ENCODE measurements at places on chromosomes 16 and 17. TPM values are rescaled to one million over a fixed set of nuclear protein-coding genes. Genes with fewer than 3 reads are reported as not detected.
A peak's percentile ranks its signal among the peaks of the same experiment; 100 is the strongest.

Gene SALL1
- total RNA-seq, result 12.8 TPM

Gene ENPP7
- not detected for total RNA-seq

Gene RNF222
- not detected for total RNA-seq

Gene SDK2
- total RNA-seq, result 6.7 TPM

DNA sequence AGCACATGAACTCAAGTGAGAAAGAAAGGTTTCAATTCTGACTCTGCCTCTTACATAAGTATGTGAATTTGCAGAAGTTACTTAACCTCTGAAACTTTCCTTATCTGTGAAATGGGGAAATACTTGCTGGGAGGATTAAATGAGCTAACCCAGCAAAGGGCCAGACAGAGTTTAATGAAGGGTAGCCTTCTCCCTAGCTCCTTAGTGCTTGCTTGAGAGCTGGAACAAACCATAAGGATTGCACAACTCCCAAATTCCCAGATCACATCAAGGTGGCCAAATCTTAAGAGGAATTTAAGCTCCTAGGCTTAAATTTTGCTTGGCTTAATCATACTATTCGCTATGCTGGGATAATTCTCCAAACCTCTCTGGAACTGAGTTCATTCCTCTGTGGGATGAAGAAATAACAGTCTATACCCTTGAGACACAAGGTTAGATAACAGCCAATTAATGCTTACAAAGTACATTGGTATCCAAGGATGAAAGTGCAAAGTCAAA, 11.8 kb upstream of the WSB1 start:
- H3K27ac ChIP-seq, result no peak overlapping the region
- no peak for DNase-seq
- H3K36me3 ChIP-seq, result no peaks in the 10 kb centered on the region
- H3K4me1 ChIP-seq, result peaks cover 2% of the 10 kb centered on the region
- no peak overlapping the region for H3K4me3 ChIP-seq

DNA sequence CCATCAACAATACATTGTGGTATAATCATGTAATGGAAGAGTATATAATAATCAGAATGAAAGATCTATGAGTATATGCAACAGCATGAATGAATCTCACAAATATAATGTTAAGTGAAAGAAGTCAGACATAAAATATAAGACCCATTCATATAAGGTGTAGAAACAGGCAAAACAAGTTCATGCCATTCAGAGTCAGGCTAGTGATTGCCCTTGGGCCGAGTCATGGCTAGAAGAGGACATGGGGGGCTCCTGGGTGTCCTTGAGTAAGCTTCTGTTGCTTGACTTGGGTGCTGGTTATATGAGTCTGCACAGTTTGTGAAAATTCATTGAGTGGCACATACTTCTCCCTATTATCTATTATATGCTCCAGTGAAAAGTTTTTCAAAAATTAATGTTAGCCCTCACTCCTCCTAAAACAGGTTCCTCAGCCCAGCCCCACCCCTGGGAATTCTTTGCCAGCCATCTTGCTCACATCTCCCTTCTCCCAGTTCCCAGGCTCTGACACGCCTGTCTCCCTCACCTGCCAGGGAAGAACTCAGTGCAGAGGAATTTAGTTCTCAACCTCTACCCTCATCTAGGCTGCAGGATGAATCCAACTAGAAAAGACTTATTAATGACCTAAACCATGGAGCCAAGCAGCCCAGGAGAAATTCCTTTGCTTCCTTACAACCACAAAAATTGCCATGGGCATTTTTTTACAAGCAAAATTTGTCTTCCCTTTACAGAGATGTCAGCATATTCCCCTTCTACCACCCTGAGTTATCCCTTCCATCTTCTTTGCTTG, 52.4 kb upstream of the NFAT5 start:
- H3K36me3 ChIP-seq, result no peaks in the 10 kb centered on the region
- no peak for DNase-seq
- H3K4me3 ChIP-seq, result no peak overlapping the region
- no peaks in the 10 kb centered on the region for H3K4me1 ChIP-seq
- H3K27ac ChIP-seq, result no peak overlapping the region

DNA sequence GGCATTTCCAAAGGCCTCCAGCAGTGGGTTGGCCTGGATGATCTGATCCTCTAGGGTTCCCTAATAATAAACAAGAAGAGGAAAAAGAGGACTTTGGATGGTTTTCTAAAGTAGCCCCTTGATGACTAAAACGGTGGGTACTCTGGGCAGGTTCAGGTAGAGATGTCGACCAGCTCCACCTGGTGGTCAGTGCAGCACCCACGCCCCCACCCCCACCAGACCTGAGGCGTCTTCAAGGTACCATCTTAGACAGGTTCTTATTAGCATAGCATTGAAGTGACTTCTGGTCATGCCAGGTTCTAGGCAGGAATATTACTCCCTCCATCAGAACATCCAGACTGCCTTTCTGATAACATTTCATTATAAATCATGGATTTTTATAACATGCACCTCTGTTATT, 15.0 kb downstream of the MYH13 start:
- H3K27ac ChIP-seq, result no peak overlapping the region
- no peak for DNase-seq
- no peaks in the 10 kb centered on the region for H3K4me1 ChIP-seq
- peaks cover 22% of the 10 kb centered on the region for H3K27me3 ChIP-seq
- H3K4me3 ChIP-seq, result no peak overlapping the region

DNA sequence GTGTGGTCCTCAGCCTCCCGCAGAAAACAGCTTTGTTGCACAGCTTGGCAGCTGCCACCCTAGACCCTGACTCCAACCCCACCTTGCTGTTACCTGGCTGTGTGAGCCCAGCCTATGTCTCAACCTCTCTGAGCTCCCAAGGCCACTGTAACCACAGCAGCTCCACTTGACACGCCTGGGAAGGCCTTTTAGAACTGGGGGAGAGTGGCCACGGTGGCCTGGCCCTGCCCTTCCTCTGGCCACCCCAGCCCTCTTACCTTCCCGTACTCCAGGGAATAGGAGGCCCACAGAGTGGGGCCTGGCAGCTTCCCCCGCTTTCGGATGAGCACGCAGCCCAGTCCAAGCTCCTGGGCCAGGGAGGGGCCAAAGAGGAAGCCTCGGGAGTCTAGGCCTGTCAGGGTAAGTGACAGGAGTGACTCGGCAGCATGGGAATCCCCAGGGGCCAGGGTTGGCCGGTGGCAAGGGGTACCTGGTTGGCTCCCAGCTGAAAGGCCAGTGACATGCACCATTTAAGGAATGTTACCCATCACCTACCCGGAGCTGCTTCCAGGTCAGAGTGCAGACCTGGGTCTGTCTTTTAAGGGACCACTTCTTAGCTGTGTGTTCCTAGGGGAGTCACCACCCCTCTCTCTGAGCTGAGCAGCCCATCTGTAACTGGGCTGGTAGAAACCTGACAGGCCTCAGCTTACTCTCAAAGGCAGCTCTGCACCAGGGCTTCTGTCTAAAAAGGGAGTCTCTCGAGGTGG, 1.4 kb downstream of the APRT start:
- DNase-seq, result no peak
- no peaks in the 10 kb centered on the region for H3K36me3 ChIP-seq
- H3K4me1 ChIP-seq, result peaks cover 4% of the 10 kb centered on the region
- H3K27ac ChIP-seq, result peak overlapping the region; percentile 81
- H3K27me3 ChIP-seq, result no peaks in the 10 kb centered on the region
- H3K4me3 ChIP-seq, result peak overlapping the region; percentile 85

GRCh38 chr16:9300252-9300651, 208.8 kb downstream of the HAPSTR1 start:
- H3K4me1 ChIP-seq, result peaks cover 12% of the 10 kb centered on the region
- H3K27ac ChIP-seq, result no peak overlapping the region

DNA sequence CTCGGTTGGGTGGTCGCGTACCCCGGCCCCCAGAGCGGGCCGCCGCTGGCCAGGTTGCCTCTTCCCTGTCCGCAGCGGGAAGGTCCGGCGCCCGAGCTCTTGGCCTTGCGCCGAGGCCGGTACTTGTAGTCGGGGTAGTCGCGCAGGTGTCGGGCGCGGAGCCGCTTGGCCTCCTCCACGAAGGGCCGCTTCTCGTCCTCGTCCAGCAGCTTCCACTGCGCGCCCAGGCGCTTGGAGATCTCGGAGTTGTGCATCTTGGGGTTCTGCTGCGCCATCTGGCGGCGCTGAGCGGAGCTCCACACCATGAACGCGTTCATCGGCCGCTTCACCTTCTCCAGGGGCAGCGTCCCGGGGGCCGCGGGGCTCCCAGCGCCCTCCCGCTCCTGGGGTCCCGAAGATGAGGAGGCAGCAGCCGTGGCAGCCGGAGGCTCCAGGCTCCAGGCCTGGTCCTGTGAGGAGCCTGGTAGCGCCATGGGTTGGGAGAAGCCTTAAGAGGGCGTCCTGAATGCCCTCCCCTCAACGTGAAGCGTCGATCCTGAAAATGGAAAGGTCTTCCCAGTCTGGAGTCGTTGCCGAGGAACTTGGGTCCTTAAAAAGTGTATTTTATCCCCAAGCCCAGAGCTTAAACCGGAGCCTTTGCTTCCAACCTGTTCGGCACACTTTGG, 558 bp downstream of the SOX15 start:
- no peak overlapping the region for H3K27ac ChIP-seq
- H3K4me3 ChIP-seq, result no peak overlapping the region
- no peaks in the 10 kb centered on the region for H3K27me3 ChIP-seq
- H3K36me3 ChIP-seq, result peaks cover 33% of the 10 kb centered on the region
- peaks cover 6% of the 10 kb centered on the region for H3K4me1 ChIP-seq

DNA sequence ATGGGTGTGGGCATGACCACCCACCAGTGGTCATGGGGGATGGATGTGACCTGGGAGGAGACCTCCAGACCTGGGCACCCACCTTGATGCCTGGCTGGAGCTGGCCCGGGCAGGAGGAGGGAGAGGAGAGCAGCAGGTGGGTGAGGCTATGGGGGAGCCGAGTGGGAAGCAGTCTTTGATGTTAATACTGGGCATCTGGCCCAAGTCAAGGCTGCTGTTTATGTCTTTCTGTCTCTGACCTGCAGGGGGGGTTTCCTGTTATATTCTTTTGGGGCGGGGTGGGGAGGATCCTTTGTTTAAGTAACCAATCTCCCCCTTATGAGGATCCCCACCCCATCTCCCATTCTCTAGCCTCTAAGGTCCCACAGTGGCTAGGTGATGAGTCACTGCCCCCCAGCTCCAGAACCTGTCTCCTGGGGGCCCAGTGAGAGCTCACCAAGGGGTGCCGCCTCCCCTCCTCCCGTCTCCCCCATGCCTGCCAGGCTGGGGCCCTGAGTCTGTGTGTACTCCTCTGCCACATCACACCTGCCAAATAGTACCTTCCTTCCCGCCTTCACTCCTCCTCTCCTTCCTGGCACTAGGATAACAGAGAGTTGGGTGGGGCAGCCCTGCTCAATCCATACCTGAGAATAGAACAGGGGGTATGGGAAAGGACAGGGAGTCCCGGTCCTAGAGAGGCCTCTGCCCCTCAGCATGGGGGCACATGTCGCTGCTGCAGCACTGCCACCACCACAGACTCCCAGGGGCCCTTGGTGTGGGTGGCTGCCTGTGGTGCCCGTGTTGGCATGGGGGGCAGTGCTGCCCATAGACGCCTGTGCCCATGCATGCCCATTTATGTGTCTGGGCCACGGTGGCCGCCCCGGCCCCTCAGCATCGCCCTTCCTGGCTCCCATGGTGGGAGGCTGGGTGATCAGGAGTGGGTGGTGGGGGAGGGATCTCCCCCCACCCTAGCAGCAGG, 7.3 kb downstream of the THRA start:
- H3K27ac ChIP-seq, result peak overlapping the region; percentile 37
- H3K27me3 ChIP-seq, result no peaks in the 10 kb centered on the region
- peak overlapping the region; percentile 5 for H3K4me3 ChIP-seq
- H3K36me3 ChIP-seq, result no peaks in the 10 kb centered on the region
- H3K4me1 ChIP-seq, result peaks cover 52% of the 10 kb centered on the region

- peaks cover 12% of the 10 kb centered on the region for H3K36me3 ChIP-seq
- peaks cover 46% of the 10 kb centered on the region for H3K4me1 ChIP-seq
- DNase-seq, result no peak
- H3K27ac ChIP-seq, result peak overlapping the region; percentile 86
These were observed 140.2 kb downstream of the AATF start for GRCh38 chr17:37088913-37089312.

GRCh38 chr17:42358434-42358833, 29.8 kb downstream of the STAT3 start:
- H3K27me3 ChIP-seq, result peaks cover 5% of the 10 kb centered on the region
- peaks cover 3% of the 10 kb centered on the region for H3K4me1 ChIP-seq
- H3K27ac ChIP-seq, result no peak overlapping the region
- peaks cover 3% of the 10 kb centered on the region for H3K36me3 ChIP-seq
- DNase-seq, result no peak
- no peak overlapping the region for H3K4me3 ChIP-seq

GRCh38 chr17:47873200-47874090, 22.5 kb upstream of the SP6 start:
- DNase-seq, result no peak
- H3K27ac ChIP-seq, result no peak overlapping the region
- peaks cover 66% of the 10 kb centered on the region for H3K27me3 ChIP-seq
- H3K4me1 ChIP-seq, result peaks cover 5% of the 10 kb centered on the region
- no peak overlapping the region for H3K4me3 ChIP-seq

DNA sequence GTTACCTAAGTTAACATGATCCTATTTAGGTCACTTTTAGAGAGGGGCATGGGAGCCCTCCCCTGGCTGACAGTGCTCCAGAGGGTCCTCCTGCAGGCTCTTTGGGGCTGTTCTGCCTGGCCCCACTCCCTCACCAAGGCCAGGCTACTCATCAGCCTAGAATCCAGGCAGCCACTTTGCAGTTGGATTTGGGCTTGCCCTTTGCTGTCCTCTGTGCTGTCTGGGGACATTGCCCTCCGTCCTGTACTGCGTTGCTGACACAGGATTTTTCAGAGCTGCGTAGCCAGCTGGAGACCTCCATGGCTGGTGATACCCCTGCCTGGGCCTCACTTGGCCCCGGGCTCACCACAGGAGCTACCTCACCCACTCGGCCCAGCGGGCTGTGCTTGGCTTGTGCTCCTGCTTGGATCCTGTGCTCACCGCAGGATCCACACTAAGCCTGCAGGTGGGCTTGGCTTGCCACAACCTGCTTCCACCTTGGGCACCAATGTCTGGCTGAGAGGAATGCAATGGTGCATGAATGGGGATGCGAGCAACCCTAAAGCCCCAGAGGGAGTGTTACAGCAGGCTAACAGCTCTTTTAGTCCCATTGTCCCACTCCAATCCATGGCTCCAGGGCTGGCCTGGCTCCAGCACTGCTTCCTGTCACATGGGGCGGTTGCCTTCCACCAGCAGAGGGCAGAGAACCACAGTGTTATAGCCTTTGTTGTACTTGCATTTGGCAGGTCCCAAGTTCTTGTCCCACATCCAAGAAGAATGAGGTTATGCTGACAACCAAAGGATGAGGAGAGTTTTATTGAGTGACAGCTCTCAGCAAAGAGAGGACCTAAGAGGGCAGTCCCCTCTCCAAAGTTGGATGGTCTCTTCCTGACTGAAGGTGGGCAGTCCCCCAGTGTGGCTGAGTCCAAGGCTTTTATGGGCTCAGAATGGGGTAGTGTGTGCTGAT, 21.5 kb downstream of the CCL4 start:
- H3K36me3 ChIP-seq, result no peaks in the 10 kb centered on the region
- no peak overlapping the region for H3K27ac ChIP-seq
- H3K4me3 ChIP-seq, result no peak overlapping the region
- peaks cover 6% of the 10 kb centered on the region for H3K27me3 ChIP-seq
- no peak for DNase-seq

GRCh38 chr17:72345088-72345487, 224.3 kb downstream of the SOX9 start:
- peaks cover 2% of the 10 kb centered on the region for H3K36me3 ChIP-seq
- peaks cover 23% of the 10 kb centered on the region for H3K27me3 ChIP-seq
- no peak overlapping the region for H3K4me3 ChIP-seq
- H3K4me1 ChIP-seq, result no peaks in the 10 kb centered on the region
- no peak overlapping the region for H3K27ac ChIP-seq

- peaks cover 14% of the 10 kb centered on the region for H3K4me1 ChIP-seq
- H3K4me3 ChIP-seq, result no peak overlapping the region
- H3K36me3 ChIP-seq, result no peaks in the 10 kb centered on the region
- no peak overlapping the region for H3K27ac ChIP-seq
- DNase-seq, result no peak
These were observed 369.2 kb downstream of the SHISA9 start for GRCh38 chr16:13270602-13271001.

GRCh38 chr17:75689441-75689873, 22.3 kb downstream of the SAP30BP start:
- H3K4me1 ChIP-seq, result no peaks in the 10 kb centered on the region
- H3K4me3 ChIP-seq, result no peak overlapping the region
- no peak overlapping the region for H3K27ac ChIP-seq
- peaks cover 5% of the 10 kb centered on the region for H3K36me3 ChIP-seq
- DNase-seq, result no peak

Data from progenitor cell of endocrine pancreas (in vitro differentiated cells).